ENCODE measurements at places on chromosomes 16 and 17.

GRCh38 chr17:80644536-80644935 is 99.9 kb downstream of the RPTOR start:
- no peak for DNase-seq

GRCh38 chr17:74757502-74757901 is 9.1 kb downstream of the NHERF1 start:
- DNase-seq = no peak

DNA sequence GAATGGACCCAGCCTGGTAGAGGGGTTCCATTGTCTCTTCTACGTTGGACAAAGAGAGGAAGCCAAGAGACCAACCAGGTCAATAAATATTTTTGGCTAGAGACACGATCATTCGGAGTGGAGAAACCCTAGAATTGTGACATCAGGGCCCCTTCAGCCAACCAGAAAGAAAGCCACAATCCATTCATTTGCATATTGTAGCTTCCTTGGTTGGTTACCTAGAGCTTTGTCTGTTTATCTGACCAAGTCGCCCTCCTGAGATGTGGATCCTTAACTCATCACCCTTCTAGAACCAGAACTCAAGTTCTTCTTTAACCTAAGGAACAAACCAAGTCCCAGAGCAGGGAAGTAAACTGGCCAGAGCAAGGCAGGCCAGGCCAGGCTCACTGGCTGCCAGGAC is at the start of gene CCDC182:
CCDC182 (minus strand) TSS at position 58 of the 400 bp plus-strand sequence; CDS start at position 31, 27 bp downstream.
- DNase-seq = no peak

GRCh38 chr16:73683804-73684203 is 612.8 kb upstream of the PSMD7 start:
- no peak for DNase-seq

DNA sequence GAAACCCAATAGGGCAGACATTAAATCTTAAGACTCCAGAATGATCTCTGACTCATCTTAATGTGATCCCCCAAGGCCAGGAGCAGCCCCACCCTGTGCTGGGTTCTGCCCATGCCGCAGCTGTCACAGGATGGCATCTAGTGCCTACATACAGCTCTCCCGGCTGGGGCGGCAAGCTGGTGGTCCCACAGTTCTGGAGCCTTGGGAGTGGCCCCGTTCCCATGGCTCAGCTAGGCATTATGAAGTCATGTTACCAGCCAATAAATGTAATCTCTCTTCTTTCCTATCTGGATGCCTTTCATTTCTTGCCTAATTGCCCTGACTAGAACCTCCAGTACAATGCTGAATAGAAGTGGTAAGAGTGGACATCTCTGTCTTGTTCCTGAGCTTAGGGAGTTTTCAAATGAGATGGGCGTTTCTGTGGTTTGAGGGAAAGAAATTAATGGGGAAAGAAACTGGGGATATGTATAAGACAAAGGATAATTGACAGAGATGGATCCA is 95.7 kb upstream of the DNAH17 start:
- no peak for DNase-seq

- DNase-seq = no peak
These were observed 251.4 kb downstream of the PHKB start for GRCh38 chr16:47712276-47713224.

DNA sequence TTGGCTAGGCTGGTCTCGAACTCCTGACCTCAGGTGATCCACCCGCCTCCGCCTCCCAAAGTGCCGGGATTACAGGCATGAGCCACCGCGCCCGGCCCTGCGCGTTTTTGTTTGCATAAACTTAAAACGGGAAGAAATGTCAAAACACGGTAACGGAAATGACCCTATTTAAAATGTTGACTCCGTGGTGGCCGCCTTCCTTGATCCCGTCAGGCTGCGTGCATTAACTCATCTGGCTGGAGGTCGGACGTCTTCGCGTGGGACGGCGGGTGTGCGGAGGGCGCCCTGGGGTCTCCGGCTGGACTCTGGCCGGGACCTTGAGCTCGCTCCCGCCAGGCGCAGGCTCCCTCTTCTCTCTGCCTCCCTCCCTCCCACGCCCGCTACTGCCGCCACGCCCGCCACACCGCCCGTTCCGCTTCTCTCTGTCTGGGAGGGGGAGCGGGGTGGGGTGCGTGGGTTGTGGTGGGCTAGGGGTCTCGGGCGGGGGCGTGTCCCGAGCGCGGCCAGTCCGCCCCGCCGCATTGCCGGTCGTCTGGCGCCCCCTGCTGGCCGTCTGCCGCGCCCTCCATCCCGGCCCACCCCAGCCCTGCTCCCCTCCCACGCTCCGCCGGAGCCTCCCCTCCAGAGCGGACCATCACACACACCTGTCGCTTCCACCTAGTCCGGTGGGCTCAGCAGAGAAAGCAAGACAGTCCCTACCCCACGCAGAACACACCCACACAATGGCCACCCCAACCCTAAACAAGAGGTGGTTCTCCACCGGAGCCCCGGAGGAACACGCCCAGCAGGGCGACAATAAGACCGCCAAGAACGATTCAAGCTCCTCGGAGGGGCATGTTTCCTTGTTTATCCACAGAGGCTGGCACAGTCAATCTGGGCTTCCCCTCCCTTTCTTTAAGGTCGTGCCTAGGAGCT is 1.2 kb upstream of the CCDC42 start:
- DNase-seq = peak; percentile 83

DNA sequence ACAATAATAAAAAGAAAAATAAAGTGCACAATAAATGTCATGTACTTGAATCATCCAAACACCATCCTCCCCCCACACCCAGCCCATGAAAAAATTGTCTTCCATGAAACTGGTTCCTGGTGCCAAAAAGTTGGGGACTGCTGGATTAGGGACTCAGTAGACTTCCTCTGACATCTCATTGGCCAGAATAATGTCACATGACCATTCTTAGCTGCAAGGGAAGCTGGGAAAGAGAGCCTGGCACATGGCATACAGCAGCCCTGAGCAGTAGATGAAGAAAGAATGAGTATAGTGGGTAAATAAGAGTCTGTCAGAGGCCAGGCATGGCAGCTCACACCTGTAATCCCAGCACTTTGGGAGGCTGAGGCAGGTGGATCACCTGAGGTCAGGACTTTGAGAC is 12.5 kb downstream of the ITPRIPL2 start:
- no peak for DNase-seq

DNA sequence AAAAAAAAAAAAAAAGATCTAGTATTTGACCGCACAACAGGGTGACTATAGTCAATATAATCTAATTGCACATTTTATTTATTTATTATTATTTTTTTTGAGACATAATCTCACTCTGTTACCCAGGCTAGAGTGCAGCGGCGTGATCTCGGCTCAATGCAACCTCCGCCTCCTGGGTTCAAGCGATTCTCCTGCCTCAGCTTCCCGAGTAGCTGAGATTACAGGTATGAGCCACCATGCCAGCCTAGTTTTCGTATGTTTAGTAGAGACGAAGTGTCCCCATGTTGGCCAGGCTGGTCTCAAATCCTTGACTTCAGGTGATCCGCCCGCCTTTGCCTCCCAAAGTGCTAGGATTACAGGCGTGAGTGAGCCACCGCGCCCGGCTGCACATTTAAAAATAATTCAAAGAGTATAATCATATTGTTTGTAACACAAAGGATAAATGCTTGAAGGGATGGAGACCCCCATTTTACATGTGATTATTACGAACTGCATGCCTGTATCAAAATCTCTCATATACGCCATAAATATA is 794 bp downstream of the ANKS3 start:
- no peak for DNase-seq

DNA sequence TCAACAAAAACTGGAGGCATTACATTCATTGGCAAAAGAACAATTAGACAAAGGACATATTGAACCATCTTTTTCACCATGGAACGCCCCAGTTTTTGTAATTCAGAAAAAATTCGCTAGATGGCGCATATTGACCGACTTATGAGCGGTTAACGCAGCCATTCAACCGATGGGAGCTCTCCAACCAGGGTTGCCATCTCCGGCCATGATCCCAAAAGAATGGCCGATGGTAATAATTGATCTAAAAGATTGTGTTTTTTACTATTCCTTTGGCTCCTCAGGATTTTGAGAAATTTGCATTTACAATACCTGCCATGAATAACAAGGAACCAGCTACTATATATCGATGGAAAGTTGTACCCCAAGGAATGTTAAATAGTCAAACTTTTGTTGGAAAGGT is 21.4 kb downstream of the ALOX15B start:
- DNase-seq = peak; percentile 66

- DNase-seq = no peak
These were observed 231.4 kb upstream of the TNRC6C start for GRCh38 chr17:77727037-77727615.
